ENCODE measurements at places on chromosomes 2 and 18.

- DNase-seq: no peak
These were observed 79.0 kb downstream of the POLR1A start for GRCh38 chr2:86026744-86027065.

- no peak for DNase-seq
These were observed 5.1 kb downstream of the NFATC1 start for GRCh38 chr18:79400591-79401381.

DNA sequence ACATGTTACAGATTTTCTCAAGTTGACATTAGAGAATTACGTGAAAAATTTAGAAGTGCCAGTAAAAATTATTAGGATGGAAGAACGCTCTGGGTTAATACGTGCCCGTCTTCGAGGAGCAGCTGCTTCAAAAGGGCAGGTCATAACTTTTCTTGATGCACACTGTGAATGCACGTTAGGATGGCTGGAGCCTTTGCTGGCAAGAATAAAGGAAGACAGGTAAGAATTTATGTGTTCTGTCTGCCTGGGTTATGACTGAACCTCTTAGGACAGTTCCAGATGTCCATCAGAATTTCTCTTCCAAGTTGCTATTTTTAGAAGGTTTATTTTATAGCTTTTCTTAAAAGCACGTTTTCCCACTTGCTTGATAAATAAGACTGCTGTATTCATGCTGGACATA lies 371.0 kb downstream of the GALNT13 start:
- no peak for DNase-seq

- DNase-seq: no peak
These were observed 155.4 kb upstream of the PID1 start for GRCh38 chr2:229426464-229426863.

- DNase-seq: no peak
These were observed 19.1 kb downstream of the PARD6G start for GRCh38 chr18:80228051-80228848.

DNA sequence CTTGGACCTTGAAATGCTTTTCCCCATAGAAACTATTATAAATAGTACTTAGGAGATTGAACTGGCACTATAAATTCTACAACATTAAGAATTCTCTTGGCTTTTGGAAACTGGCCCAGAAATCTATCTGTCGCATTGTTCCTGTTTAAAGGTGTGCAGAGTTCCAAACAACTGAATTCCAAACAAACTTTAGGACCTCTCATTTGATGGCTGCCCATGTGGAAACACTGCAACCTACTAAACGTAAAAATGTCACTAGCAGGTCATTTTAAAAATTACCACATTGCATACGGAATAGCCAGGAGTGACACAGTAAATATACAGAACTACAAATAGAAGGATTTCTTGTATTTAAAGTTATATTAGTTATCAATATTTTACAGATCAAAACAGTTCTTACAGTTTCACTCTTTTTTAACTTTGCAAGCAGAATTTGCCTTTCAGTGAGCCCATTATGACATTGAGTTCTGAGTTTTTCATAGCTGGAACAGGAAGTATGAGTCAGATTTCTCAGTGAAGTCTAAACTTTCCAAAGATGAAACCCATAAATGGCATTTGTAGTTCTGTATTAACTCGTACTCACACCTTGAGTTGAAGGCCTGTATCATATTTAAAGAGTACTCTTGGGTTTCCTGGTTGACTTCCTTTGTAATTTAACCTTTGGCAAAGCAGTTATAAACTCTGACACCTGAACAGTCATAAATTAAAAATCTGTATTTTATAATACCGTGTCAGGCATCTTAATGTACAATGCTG lies 142.3 kb upstream of the BOD1L2 start:
- DNase-seq: no peak

DNA sequence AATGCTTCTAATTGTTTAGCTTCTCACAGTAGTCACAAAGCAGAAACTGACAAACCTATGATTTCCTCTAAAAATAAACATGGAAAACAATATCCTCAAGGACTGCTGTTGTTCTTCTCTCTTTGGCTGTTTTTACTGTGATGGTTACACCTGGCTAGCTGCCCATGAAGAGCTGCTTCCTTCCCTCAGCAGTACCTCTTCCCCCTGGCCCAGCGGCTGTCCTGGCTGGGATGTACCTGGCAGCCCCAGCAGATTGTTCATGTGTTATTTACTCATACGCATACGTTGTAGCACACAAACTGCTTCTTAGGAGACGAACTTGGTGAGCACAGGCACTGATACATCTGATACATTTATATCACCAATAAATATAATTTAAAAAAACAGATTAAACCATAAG lies 27.4 kb downstream of the NEMP2 start:
- no peak for DNase-seq

Data from retina (tissue), 1 donor.